ENCODE measurements at places on chromosomes 11 and 22. TPM values are rescaled to one million over a fixed set of nuclear protein-coding genes. Genes with fewer than 3 reads are reported as not detected.

DNA sequence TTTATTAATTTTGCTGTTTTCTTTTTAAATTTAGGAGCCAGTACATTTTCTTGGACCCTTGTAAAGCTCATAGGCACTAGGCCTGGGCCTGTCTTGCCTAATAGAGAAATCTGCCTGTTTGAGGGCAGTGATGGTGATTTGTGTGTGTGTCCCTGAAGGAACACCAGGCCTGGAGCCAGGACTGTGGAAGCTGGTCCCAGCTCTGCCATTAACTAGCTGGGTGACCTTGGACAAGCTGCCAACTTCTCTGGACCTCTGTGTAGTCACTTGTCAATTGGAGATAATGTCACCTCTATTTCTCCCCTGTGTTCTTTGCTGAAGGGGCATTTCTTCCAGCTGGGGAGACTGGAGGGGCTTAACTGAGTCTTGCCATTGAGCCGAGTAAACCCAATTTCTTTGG is 16.0 kb upstream of the FTH1 start:
- no peak for DNase-seq

Gene RAG2
- 0.30 TPM for total RNA-seq

GRCh38 chr11:1280116-1281035 is 29.1 kb downstream of the TOLLIP start:
- DNase-seq, result no peak

Gene HOATZ
- not detected for total RNA-seq

Gene OR51B5
- total RNA-seq, result 0.30 TPM

DNA sequence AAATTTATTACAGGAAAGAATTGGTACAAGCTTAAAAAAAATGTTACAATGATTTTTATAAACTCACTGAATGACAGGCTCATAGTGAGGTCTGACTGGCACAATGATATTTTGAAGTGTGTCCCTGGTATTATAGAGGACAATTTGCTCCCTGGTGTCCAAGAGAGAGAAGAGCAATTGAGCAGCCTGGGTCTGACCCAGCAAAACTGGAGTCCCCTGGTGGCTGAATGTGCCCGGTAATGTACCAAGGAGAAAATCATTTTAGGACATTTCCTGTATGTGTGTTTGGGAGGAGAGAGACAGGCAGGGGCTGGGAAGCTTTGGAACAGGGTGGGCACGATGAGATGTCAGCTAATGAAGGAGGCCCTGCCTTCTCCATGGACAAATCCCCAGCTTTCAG is 125.3 kb downstream of the APOL5 start:
- no peak for DNase-seq

Gene KCTD14
- 1.6 TPM for total RNA-seq

DNA sequence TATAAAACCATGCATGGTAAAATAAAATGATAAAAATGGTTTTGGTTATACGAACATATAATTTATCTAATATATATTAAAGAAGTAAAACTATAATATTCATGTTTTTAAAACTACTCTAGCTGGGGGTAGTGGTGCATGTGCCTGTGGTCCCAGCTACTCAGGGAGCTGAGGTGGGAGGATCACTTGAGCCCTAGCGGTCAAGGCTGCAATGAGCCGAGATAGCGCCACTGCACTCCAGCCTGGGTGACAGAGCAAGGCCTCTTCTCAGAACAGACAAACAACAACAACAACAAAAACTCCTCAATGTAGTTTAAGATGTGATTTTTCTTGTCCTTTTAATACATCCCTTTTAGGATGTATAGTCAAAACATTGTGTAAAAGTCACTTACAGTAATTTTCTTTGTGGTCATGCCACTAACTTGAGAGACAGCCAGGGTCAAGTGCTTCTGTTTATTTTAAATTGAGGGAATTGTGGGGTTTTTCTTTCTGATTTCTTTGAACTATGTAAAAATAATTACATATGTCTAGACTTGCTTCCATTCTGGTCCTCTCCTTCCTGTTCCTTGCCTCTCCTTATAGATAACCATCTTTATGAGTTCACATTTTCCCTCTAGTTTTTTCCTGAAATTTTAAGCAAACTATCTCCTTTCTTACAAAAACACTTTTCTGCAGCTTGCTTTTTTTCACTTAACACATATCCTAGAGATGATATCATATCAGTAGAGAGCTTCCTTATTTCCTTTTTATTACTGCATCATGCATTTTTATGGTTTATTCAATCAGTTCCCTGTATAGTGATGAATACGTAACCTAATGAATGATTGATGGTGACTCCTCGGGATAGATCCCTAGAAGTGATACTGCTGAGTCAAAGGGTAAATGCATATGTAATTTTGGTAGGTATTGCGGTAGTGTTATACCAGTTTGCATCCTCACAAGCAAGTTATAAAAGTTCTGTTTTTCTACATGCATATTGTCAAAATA is 9.1 kb downstream of the OR2AT4 start:
- no peak for DNase-seq

- no peak for DNase-seq
Measured at GRCh38 chr11:134340354-134340964, 8.7 kb downstream of the GLB1L2 start.

GRCh38 chr11:9017773-9018172 is 14.0 kb upstream of the NRIP3 start:
- DNase-seq, result no peak

- DNase-seq, result no peak
Measured at GRCh38 chr11:97092823-97093222, 703.0 kb downstream of the JRKL start.

DNA sequence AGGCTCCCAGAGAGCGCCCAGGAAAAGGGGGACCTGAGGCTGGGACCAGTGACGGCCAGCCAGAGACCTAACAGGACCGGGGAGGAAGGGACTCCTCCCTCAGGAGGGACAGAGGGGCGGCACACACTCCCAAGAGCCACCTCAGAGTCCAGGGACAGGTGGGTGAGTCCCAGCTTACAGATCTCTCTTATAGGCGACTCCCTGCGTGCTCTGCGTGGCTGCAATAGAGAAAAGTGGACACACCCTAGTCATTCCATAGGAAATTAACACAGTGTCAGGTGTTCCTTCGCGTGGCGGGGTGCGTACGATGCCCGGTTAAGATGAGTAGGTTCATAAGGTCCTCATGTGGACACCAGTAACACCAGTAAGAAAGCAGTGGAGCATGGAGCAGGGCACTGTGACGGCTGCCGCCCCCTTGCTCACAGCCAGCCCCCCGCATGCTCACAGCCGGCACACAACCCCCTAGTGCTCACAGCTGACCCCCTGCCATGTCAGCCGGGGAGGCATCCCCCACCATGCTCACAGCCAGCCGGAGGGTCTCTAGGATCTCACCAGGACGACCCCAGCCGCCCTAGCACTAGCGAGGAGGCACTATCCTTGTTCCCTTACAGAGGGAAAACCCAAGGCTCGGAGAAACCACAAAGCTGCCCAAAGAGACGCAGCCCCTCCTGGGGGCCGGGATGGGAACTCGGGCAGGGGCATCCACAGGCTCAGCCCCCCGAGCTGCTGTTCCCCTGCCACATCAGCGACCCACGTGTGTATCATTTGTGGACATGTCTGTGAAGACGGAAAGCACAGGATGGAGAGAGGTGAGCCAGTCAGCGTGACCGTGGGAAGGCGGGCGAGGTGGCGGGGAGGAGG is 426.8 kb downstream of the TBC1D22A start:
- no peak for DNase-seq

Gene LRRN4CL
- total RNA-seq, result 12.7 TPM

Gene DGKZ
- total RNA-seq, result 30.4 TPM

- DNase-seq, result peak; percentile 81
Measured at GRCh38 chr11:28673691-28674432, 565.7 kb downstream of the METTL15 start.

DNA sequence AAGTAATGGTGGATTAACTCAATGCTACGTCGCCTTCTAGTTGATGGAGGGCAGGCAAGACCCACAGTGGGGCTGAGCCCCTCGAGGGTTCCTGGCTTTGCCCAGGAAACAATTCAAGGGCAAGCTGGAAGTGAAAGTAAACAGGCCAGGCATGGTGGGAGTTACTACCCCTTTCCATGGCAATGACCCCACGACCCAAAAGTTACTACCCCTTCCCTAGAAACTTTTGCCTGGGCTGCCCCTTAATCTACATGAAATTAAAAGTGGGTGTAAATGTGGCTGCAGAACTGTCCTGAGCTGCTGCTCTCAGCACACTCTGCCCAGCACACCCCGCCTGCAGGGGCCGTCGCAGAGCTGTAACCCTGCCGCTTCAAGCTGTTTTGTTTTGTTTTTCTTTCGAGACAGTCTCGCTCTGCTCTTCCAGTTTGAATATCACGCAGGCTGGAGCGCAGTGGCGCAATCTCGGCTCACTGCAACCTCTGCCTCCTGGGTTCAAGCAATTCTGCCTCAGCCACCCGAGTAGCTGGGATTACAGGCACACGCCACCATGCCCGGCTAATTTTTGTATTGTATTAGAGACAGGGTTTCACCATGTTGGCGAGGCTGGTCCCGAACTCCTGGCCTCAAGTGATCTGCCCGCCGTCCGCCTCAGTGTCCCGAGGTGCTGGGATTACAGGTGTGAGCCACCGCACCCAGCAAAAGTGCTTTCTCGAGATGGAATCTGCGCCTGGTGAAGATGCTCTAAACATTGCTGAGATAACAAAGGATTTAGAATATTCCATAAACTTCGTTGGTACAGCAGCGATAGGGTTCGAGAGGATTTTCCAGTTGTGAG is 5.9 kb upstream of the RNH1 start:
- DNase-seq, result no peak

Gene OR51I2
- not detected for total RNA-seq

GRCh38 chr11:76807206-76807875 is 24.2 kb downstream of the TSKU start:
- peak; percentile 82 for DNase-seq

GRCh38 chr11:65817312-65817834 is 16.4 kb upstream of the SNX32 start:
- DNase-seq, result no peak

Gene CDC42EP2
- 3.7 TPM for total RNA-seq

Gene C22orf42
- total RNA-seq, result not detected

GRCh38 chr11:106012744-106013143 is 9.3 kb downstream of the MSANTD4 start:
- DNase-seq, result no peak

- no peak for DNase-seq
Measured at GRCh38 chr11:57251037-57251436, 14.0 kb upstream of the APLNR start.

DNA sequence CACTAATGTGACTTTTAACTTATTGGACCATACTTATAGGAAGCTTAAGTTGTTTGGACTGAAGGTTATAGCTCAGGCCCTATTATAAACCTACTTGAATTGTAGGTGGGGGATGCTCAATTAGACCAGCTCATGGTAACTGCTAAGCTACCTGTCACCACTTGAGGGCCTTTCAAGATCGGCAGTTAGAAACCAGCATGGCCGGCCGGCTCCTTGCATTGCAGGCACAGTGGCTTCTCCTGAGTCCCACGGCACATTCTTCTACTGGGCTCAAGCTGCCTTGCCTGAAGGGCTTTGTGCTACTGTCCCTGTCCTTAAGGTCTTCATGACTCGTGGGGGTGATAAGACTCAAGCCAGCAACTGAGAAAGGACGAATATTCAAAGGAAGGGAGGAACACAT is 70.8 kb downstream of the TBC1D22A start:
- no peak for DNase-seq

DNA sequence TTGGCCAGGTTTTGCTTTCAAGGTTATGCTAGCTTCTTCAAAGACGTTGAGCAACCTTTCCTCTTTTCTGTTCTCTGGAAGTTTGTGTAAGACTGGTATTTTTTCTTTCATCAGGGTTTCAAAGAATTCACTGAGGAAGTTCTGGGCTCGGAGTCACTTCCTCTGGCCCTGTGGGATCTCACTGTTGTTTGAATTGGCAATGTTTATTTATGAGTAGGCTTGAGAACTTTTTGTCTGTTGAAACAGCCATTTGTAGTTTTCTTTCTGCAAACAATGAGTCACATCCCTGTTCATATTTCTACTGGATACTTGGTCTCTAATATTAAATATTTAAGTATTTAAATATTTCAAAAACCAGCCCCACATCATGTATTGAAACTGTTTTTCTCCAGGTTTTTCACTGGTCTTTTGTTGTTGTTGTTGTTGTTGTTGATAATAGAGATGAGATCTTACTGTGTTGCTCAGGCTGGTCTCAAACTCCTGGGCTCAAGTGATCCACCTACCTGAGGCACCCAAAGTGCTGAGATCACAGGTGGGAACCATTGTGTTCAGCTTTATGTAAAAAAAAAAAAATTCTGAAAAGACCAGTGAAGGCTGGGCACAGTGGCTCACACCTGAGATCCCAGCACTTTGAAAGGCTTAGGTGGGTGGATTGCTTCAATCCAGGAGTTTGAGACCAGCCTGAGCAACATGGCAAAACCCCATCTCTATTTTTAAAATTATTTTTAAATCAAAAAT is 26.9 kb downstream of the SUSD2 start:
- peak; percentile 13 for DNase-seq

- DNase-seq, result no peak
Measured at GRCh38 chr11:39674761-39675160, 1784.7 kb downstream of the LRRC4C start.

Gene GAL3ST1
- total RNA-seq, result 0.39 TPM
